Left renal cortex interstitium (tissue), 4 donors: ENCODE measurements at places on chromosomes 1 and 21. TPM values are rescaled to one million over a fixed set of nuclear protein-coding genes. Genes with fewer than 3 reads are reported as not detected.

Gene CFAP74
- polyA plus RNA-seq, result 0.57 TPM

Gene GABRD
- polyA plus RNA-seq, result 1.4 TPM

Gene LSM10
- polyA plus RNA-seq, result 26.5 TPM

Gene RHBDL2
- 0.89 TPM for polyA plus RNA-seq

Gene ATAD3C
- polyA plus RNA-seq, result 2.6 TPM

Gene KRTAP7-1
- polyA plus RNA-seq, result not detected

Gene CLIC4
- 156 TPM for polyA plus RNA-seq

Gene C4BPA
- 0.62 TPM for polyA plus RNA-seq

Gene CATSPERE
- polyA plus RNA-seq, result 1.2 TPM

Gene KCNK1
- 7.2 TPM for polyA plus RNA-seq

Gene LEPR
- polyA plus RNA-seq, result 9.9 TPM

Gene OR2L2
- 0.14 TPM for polyA plus RNA-seq

Gene KIF21B
- 2.6 TPM for polyA plus RNA-seq

Gene RAB7B
- 3.3 TPM for polyA plus RNA-seq

Gene WNT9A
- 1.8 TPM for polyA plus RNA-seq

Gene APCS
- polyA plus RNA-seq, result not detected

Gene LMO4
- polyA plus RNA-seq, result 153 TPM
